ENCODE measurements at places on chromosomes 3 and 15. TPM values are rescaled to one million over a fixed set of nuclear protein-coding genes. Genes with fewer than 3 reads are reported as not detected.

DNA sequence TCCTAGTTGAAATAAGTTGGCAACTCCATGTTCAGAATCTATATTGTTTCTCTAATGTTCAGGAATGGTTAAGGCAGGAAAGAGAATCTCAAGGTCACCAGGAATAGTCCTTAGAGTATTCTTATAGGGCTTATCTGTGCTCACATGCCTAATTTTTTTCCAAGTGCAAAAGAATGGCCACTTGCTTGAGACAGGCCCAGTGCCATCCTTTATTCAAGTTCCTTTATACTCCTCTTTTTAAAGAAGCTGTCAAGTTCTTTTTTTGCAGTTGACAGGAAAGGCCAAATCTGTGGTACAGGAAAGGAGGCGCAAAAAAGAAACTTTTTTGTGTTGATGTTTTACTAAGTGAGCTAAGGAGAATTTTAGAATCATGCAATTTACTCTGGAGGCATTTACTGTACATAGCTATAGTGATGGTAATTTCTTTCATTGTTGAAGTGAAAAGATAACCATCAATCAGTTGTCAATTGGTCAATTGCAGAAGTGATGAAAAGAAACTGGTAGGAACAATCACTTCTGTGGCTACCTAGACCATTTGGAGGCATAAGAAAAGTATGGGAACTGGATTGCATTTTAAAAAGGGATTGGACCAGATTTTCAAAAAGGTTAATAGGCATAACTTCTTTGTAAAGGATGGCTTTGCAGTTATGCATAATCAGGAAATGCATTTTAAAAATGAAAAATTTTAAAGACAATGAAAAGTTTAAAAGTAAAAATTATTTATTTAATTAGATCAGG is 102.5 kb upstream of the SOX2 start:
- no peak for DNase-seq

DNA sequence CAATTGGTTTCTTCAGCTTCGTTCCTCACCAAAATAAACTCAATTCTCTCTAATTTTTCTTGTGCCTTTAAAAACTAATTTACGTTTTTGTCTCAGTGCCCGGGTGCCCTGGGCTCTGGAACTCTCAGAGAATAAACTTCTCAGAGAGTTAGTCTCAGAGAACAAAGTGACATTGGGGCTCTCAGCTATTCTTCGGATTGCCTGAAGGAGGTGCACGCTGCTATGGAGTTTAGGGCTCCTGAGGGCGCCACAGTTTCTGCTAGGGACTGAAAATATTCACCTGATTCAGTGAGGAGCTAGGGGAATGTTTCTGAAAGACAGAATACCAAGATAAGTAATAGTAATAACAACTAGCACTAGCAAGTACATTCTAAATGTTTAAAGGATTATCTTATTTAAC is 22.7 kb downstream of the ZIC4 start:
- peak; percentile 48 for DNase-seq

DNA sequence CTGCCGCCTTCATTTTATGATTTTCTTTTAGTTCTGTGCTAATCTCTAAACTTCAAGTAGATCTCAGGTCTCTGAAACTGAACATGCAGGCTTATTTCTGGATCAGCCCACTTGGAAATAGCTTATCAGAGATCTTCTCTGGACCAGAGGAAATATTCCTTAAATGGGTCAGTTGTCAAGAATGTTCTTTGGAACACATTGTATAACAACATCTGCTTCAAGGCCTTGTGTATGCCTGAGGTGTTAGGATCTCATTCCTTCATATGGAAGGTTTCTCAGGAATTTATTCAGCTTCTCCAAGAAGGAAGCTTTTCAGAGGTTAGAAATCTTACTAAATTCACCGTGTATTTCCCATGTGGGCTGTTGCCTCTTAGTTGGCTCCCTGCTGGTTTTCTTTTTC is 47.4 kb downstream of the SYN2 start:
- DNase-seq = no peak

- DNase-seq = no peak
These were observed 296.3 kb upstream of the TMCO5A start for GRCh38 chr15:37638116-37638515.

- no peak for DNase-seq
These were observed 32.8 kb downstream of the SLTM start for GRCh38 chr15:58900631-58901030.

DNA sequence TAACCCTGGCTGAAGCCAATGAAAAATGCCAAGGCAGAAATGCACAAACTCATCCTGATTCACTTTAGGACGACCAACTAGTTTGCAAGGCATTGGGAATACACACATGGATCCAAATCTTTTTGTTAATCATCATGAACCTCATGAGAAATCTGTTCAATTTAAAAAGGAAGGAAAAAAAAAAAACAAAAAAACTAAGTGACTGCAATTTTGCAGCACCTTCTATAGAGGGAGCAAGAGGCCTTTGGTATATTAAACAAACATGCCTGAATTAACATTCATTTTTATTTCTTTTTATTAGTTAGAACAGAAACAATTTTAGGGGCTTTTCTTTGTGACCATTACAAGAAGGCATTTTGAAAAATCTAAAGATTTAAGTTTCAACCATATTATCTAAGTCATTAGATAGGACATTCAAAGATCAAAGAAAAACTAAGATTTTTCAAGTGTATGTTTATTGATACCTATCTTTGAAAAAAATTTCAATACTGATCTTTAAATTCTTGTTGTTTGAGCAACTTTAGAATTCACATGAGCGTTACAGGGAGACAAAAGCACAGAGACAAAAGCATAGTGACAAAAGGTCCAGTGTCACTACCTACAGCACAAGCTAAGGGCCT is 182.4 kb downstream of the CBLB start:
- DNase-seq = no peak

DNA sequence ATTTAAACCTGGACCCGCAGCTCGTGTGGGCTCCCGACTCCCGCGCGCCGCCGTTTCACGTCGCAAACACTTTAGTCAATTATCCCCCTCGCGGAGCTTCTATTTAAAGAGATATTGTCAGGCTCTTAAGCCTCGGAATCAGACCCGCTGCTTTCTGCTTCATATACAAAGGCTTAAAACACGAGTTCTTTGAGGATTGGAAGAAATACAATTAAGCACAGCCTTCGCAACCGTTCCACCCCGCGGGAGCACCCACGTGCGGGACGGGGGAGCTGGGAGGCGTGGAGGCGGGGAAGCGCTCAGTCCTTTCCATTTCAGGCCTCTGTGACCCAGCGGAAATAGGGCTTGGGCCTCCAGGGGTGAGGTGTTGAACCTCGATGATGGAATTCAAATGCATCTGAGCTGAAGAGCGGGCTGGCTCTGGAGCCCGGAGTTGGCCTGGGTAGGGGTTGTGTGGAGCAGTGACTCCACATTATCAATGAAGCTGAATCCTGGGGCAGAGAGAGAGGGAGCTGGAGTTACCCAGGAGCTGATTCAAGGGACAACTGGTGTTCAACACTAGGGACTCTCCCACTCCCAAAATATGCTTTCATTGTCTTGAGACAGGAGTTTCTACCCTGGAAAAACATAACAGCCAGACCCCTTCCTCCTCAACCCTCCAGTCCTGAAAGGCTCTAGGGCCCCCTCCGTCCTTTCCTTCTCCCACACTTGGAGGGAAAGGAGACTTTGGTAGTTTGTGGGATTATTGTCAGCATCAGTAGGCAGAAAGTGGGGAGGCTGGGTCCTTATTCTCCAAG is 2.4 kb downstream of the ANKRD63 start:
- no peak for DNase-seq

DNA sequence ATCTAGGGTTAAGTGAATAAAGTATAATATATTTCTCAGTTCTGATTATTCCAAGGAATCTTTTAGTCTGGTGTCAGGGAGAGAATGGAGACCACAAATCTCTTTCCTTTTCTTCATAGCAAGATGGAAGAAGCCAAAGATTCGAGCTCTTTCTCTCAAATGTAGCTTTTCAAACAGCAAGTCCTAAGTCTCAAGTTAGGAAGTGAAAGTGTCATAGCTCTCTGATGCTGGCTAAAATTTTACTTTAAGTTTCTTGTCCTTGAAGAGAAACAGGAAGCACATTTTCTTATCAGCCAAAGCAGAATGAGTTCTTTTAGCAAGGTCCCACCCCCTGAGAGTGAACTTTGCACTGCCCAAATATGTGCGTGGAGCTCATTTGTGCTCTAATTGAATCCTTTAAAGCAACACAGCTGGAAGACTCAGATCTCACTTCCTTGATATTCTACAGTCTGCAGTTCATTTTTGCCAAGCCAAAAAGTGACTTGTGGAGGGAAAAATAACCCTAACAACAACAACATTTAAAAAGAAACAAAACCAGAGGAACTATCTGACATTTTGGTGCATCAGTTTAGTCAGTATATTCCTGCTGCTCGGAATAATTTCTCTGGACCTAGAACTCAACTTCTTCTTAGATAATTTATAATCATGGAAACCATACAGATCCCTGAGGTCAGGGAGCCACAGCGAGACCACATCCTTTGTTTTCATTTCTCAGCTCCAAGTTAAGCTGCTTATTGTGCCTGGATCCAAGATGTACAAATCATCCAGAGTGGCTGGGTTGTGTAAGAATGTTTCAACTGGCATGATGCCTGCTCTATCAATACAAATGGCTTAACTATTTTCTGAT is 238.7 kb upstream of the P2RY1 start:
- DNase-seq = no peak

DNA sequence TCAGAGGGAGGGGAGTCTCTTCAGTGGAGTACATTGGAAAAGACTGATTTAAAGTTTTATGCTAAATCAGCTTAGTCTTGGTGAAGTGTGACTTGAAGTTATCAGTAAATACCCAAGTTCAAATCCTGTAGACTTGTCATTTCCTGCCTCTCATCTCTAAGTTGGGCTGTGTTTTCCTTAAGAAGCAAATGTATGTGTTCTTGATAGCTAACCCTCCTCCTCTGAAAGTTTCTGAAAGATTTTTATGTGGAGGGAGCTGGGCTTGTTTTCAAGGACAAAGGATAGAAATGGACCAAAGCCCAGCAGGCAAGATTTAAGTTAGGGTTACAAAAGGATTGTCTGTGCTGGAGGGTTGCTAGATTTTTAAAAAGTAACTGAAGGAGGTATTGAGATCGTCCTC is 4.2 kb downstream of the MAPKBP1 start:
- DNase-seq = no peak

DNA sequence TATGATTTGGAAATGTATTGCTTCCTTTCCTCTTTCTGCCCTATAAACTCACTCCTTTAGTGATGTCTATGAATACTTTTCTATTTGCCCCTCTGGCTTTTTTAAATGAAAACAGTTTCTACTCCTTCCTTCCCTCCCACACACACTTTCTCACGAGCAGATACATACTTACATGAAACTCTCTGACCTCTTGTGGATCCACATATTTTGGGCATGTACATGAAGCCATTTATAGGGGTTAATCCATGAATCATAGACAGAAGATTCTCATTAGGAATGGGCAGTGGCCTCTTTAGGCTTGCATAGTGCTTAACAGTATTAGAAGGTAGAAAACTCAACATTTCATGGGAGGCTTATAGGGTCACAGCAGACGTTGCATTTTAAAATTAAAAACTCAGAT is 24.8 kb downstream of the ANAPC13 start:
- DNase-seq = no peak

DNA sequence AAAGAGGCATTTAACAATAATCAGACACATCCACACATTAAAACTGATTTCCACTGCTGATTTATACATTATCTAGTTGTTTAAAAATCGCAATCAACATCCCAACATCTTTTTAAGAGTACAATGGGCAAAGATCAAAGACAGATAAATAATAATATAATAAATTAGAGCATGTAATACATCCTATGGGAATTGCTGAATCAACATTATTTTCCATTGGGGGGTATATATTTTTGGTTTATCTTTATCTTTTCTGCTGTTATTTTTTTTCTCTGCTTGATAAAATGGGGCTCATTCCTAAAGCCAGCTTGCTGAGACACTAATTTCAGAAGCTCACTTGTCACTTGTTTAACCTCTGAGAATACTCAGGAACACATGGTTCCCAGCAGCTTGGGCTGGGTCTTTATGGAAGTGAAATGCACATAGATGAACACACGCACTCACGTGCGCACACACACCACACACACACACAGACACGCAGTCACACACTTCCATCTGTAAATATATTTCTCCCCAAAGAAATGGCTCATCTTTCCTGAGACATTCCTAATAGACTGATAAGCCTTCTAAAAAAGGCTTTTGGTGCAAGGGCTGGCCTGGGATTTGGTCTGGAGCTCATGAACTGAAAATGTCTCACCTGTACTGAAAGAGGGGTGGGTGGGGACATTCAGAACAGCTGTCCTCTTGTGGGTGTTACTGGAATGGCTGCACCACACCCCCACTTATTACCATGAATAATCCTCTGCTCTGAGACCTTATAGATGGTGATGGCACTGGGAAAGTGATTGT is 3.5 kb upstream of the PPIB start:
- DNase-seq = no peak

DNA sequence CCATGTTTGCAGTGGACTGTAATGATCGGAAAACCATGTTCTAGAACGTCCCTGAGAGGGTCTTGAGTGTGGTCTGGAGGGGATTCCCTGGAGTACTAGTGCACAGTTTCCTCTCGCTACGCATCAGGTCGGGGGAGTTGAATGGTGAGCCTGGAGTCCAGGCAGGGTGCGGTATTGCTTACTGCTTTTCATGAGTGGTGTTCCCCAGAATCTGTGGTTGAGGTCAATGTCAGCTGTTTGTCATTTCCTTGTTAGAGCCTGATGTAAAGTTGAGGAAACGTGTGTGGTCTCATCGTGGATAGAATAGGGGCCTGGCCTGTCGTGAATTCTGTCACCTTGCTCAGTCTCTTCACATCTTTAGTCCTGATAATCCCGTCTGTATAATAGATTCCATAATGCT is 328.2 kb upstream of the LRRFIP2 start:
- no peak for DNase-seq

GRCh38 chr3:8286086-8286485 is 215.5 kb upstream of the LMCD1 start:
- no peak for DNase-seq

DNA sequence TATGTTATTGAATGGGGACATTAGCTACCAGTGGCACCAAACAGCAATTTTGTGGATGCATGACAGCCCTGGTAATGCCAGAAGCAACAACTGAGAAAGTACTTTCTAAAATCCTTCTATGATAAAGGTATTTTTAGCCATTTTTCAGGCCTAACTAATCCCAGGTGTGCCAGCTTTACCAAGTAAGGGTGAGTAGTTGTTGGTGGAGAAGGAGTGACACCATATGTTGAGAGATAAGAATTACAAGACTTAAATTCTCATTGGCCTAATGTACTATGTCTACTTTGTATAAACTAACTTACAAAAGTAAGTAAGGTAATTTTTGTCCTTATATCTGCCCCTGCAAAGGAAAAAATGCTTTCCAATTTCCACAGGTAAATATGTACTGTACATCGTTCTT is 4.1 kb upstream of the COX17 start:
- no peak for DNase-seq

Gene IGDCC3
- 45.7 TPM for total RNA-seq

Gene CPLX3
- total RNA-seq = not detected

Gene OR4M2
- total RNA-seq = not detected

Gene SEMA5B
- total RNA-seq = 19.9 TPM

Gene XCR1
- not detected for total RNA-seq

Gene GXYLT2
- 5.6 TPM for total RNA-seq

Gene GOLGA8S
- 0.11 TPM for total RNA-seq

Gene CNOT10
- total RNA-seq = 55.9 TPM

Gene SERINC4
- not detected for total RNA-seq

Gene BUB1B
- total RNA-seq = 144 TPM

Gene A4GNT
- total RNA-seq = not detected

Gene KLHL40
- total RNA-seq = not detected

Gene MYL3
- not detected for total RNA-seq

Data from H1 (cell line).